ENCODE measurements at places on chromosomes 5 and 9. TPM values are rescaled to one million over a fixed set of nuclear protein-coding genes. Genes with fewer than 3 reads are reported as not detected.

Gene RUSC2
- total RNA-seq: not detected

Gene LCN9
- not detected for total RNA-seq

DNA sequence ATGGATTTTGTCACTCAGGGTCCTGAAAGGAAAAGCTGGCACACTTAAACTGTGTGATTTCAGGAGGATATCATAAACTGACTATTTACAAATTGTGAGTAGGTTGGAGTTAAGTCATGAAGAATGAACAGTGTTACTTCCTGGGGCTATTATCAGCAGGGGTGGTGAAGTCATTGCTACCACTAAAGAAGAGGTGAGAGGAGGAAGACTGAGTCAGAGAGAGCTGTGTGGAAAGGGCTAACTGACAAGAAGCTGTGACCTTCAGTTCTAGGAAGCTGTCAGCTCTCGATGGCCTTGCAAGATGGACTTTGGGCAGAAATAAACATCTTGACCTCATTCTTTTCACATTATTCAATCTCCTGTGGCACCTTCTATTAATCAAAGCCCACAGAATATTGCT is 72.3 kb upstream of the STARD4 start:
- H3K4me3 ChIP-seq: no peak overlapping the region
- H3K27me3 ChIP-seq: no peaks in the 10 kb centered on the region
- H3K36me3 ChIP-seq: no peaks in the 10 kb centered on the region
- H3K4me1 ChIP-seq: no peaks in the 10 kb centered on the region
- no peak for DNase-seq
- H3K27ac ChIP-seq: no peak overlapping the region

GRCh38 chr9:128343855-128344254 is 3.5 kb downstream of the SLC27A4 start:
- no peaks in the 10 kb centered on the region for H3K27me3 ChIP-seq
- no peaks in the 10 kb centered on the region for H3K4me1 ChIP-seq
- no peak for DNase-seq
- H3K36me3 ChIP-seq: peaks cover 3% of the 10 kb centered on the region
- H3K27ac ChIP-seq: no peak overlapping the region

- no peaks in the 10 kb centered on the region for H3K4me1 ChIP-seq
- no peak overlapping the region for H3K4me3 ChIP-seq
- H3K27ac ChIP-seq: no peak overlapping the region
- no peak for DNase-seq
- H3K27me3 ChIP-seq: peaks cover 9% of the 10 kb centered on the region
These were observed 2.8 kb downstream of the MAMDC2 start for GRCh38 chr9:70046274-70047070.

- peaks cover 1% of the 10 kb centered on the region for H3K27me3 ChIP-seq
- H3K27ac ChIP-seq: no peak overlapping the region
- H3K4me1 ChIP-seq: no peaks in the 10 kb centered on the region
- H3K36me3 ChIP-seq: no peaks in the 10 kb centered on the region
These were observed 33.3 kb downstream of the KCTD16 start for GRCh38 chr5:144203750-144204596.

DNA sequence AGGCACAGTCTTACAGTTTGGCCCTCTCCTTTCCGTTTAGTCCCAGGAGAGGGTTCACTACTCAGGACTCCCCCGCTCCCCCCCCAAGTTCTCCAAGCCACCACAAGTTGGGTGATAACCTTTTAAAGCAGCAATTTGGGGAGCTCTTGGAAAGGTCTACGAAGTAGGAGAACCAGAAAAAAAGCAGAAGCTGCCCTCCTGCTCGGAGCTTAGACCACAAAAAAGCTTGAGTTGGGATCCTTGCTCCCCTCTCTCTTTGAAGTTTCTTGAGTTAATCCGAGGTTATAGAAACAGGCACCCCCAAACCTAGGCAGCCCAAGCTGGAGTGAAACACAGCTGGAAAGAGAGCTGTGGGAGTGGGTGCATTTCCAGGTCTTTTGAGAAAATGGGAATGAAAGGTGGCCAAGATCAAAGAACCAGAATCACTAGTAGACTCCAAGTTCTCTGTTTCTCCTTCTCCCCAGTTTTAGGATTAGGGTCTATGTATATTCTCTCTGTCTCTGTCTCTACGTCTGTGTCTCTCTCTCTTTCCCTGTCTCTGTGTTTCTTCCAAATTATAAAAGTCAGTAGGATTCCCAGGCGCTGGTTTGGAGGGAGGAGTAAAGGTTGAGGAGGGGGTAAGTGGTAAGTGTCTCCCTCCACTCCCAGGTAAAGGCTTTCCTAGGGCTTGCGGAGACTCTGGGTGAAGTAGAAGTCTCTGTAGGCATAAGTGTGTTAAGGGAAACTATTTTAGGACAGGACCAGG is 2.8 kb downstream of the LHX2 start:
- no peak for DNase-seq
- H3K27ac ChIP-seq: no peak overlapping the region
- H3K4me1 ChIP-seq: peaks cover 14% of the 10 kb centered on the region

DNA sequence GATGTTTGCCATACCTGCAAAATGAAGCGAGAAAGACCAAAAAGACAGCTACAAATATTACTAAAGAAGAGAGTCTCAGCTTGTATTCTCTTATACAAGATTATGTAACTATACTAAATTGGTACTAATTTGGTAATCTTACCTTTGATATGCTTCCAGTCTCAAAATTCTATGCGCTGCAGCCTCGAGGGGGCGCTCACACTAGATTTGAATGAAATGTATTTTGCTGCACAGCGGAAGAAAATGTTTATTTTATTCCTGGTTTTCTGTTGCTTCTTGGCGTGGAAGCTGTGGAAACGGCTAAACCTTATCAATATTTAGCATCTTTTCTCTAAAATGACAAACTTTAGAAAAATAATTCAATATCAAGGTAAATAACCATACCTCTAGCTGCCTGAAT is 267.0 kb upstream of the NUDT12 start:
- H3K4me3 ChIP-seq: no peak overlapping the region
- DNase-seq: no peak
- no peak overlapping the region for H3K27ac ChIP-seq
- no peaks in the 10 kb centered on the region for H3K4me1 ChIP-seq

DNA sequence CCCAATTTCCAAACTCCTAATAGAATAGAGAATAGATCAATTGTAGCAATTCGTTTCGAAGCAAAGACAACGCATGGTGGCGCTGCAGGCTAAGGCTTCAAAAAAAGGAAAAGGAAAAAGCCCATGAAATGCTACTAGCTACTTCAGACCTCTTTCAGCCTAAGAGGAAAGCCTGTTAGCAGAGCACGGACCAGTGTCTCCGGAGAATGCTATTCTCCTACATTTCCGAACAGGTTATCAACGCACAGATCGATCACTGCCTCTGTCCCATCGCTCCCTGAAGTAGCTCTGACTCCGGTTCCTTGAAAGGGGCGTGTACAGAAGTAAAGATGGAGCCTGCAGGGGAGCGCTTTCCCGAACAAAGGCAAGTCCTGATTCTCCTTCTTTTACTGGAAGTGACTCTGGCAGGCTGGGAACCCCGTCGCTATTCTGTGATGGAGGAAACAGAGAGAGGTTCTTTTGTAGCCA is at the start of gene PCDHB15:
TSS of gene PCDHB15 (plus strand) at position 146 of the 468 bp plus-strand sequence. CDS start at position 330, 184 bp downstream.
- no peak within 1 kb of the TSS for H3K4me3 ChIP-seq
- DNase-seq: no peak
- H3K4me1 ChIP-seq: no peaks in the 10 kb centered on the region
- H3K36me3 ChIP-seq: no peaks in the 10 kb centered on the region
- H3K27ac ChIP-seq: no peak within 1 kb of the TSS

DNA sequence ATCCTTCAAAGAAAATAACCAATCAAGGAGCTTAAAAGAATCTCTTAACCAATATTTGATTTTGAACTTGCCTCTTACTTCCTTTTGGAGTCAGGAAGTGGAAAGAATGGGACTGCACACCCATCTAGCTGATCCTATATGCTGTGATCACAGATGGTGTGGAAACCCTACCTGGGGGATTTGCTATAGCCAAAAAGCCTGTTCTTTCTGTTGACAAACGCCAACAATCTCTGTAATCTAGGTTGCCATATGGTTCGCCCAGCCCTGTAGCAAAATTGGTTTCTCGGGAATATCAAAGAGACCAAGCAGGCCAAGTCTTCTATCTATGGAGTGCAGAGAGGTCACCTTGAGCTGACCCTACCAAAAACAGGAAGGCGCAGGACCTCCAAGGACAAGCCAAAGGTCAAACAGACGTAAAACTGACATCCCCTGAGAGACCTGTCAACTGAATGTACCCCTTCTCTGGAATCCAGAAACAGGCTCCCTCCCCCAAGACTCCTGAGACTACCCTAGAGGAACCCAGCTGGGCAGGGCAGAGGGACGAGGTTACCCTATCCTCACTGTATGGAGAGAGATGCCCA is 19.4 kb downstream of the NRG2 start:
- H3K36me3 ChIP-seq: no peaks in the 10 kb centered on the region
- H3K4me1 ChIP-seq: no peaks in the 10 kb centered on the region
- H3K27me3 ChIP-seq: no peaks in the 10 kb centered on the region
- DNase-seq: no peak
- H3K4me3 ChIP-seq: no peak overlapping the region
- no peak overlapping the region for H3K27ac ChIP-seq
